ENCODE measurements at places on chromosomes 4 and X. TPM values are rescaled to one million over a fixed set of nuclear protein-coding genes. Genes with fewer than 3 reads are reported as not detected.

The GDPD2 gene
- 0.21 TPM for total RNA-seq

The EREG gene
- not detected for total RNA-seq

The CTAG1B gene
- not detected for total RNA-seq

The SYNPO2 gene
- 0.09 TPM for total RNA-seq

The NAP1L2 gene
- total RNA-seq, result 2.1 TPM
